ENCODE measurements at places on chromosomes 7 and 10.

GRCh38 chr10:30373596-30374327, 24.7 kb upstream of the MTPAP start:
- no peak for DNase-seq

DNA sequence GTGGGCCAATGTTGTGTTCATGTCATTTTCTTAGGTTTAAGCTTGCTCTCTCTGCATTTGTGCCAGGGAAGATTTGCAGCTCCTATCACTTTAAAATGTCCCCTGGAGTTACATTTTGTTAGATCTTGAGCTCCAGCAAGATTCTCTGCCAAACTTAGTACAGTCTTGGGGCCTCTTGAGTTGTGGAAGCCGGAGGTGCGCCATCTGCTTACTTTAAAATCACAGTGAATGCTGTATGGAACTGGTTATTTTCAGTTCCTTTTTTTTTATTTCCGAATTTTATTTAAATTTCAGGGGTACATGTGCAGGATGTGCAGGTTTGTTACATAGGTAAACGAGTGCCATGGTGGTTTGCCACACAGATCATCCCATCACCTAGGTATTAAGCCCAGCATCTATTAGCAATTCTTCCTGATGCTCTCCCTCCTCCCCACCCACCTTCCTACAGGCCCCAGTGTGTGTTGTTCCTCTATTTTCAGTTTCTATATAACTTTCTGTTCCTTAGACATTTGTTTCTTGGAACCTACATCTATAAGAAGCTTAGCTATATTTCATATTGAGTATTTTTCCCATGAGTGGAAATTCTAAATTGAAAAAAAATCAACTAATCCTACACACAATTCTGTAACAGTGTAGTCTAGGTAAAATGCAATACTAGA, 114.4 kb upstream of the CREB5 start:
- no peak for DNase-seq

- no peak for DNase-seq
Measured at GRCh38 chr10:69867699-69868558, 66.2 kb downstream of the COL13A1 start.

GRCh38 chr10:79322616-79323543, 24.4 kb upstream of the PPIF start:
- peak; percentile 47 for DNase-seq

- DNase-seq, result no peak
Measured at GRCh38 chr7:47475880-47476227, 106.1 kb downstream of the TNS3 start.

All from HTR-8/SVneo (cell line).